Activated CD4-positive, CD25-positive, alpha-beta regulatory T cell (primary cell): ENCODE measurements at places on chromosomes 5 and 9.

DNA sequence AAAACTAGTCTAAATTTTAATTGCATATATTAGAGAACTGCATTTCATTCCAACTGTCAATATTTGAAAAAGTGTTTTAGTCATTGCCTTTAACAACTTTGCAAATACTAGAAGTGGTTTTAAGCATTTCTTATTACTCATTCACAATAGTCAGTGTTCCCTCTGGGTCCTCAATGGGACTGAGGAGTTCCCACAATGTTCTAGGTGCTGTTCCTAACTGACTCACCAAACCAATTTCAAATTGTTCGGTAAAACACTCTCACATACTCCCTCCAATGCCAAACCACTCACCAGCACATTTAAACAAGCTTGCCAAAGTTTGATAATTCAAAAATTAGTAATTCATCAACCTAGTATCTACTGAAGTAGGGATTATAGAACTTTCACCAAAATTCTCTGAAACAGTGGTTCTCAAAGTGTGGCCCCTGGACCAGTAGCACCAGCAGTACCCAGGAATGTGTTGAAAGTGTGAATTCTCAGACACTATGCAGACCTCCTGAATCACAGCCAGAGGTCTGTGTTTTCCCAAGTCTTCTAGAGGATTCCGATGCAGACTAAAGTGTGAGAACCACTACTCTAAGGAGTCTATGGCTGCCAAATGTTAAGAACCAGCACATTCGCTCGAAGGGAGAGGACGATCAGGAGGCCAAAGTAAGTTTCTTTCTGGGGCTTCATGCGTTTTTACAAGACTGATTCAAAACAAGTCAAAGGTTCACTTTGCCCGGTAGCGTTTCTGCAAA lies 72.8 kb downstream of the APBA1 start:
- DNase-seq = no peak

- no peak for DNase-seq
Measured at GRCh38 chr5:74131250-74131649, 505.3 kb downstream of the ARHGEF28 start.

- no peak for DNase-seq
Measured at GRCh38 chr9:121358751-121359150, 11.3 kb downstream of the STOM start.

GRCh38 chr5:60505373-60506171 lies 194.4 kb downstream of the DEPDC1B start:
- DNase-seq = no peak

DNA sequence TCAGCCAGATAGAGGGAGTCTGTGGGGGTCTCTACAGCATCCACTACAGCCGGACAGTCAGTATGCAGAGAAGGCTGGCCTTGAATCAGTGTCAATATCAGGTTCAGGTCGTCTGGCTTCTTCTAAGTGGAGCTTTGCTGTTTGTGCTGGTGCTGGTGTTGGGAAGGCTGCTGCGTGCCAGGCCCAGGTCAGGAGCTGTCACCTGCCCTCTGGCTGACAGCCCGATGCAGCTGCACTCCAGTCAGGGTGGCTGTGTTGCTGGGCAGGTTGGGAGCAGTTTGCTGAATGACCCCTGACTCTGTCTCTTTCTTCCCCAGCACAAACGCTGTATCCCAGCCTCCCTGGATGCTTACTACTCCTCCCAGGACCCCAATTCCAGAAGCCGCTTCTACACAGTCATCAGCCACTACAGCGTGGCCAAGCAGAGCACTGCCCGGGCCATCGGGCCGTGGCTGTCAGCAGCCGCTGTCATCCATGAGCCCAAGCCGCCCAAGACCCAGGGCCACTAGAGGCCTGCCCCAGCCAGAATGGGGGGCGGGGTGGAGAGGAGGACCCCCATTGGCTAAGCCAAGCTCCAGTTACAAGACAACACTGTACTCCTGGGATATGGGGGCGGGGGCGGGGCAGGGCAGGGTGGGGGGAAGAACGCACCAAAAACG lies 61.6 kb downstream of the NSG2 start:
- no peak for DNase-seq

DNA sequence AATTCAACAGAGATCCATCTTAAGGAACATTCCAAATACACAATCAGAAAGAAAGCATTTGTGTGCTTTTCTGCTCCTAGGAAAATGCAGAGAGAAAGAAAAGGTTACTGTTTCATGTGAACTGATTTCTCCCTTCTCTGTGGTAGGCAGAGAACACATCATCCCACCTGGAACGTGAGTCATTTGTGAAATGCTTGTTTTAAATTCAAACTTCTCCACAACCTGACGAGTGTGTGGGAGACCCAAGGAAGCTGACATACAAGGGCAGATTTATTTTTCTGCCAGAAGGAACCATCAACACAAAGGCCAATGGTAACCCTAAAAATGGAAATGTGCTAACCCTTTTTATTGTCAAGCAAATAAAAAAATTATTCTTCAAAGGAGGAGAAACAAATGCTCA lies 156.4 kb downstream of the EFNA5 start:
- no peak for DNase-seq

GRCh38 chr5:151627650-151628049 lies 36.5 kb upstream of the FAT2 start:
- DNase-seq = no peak

DNA sequence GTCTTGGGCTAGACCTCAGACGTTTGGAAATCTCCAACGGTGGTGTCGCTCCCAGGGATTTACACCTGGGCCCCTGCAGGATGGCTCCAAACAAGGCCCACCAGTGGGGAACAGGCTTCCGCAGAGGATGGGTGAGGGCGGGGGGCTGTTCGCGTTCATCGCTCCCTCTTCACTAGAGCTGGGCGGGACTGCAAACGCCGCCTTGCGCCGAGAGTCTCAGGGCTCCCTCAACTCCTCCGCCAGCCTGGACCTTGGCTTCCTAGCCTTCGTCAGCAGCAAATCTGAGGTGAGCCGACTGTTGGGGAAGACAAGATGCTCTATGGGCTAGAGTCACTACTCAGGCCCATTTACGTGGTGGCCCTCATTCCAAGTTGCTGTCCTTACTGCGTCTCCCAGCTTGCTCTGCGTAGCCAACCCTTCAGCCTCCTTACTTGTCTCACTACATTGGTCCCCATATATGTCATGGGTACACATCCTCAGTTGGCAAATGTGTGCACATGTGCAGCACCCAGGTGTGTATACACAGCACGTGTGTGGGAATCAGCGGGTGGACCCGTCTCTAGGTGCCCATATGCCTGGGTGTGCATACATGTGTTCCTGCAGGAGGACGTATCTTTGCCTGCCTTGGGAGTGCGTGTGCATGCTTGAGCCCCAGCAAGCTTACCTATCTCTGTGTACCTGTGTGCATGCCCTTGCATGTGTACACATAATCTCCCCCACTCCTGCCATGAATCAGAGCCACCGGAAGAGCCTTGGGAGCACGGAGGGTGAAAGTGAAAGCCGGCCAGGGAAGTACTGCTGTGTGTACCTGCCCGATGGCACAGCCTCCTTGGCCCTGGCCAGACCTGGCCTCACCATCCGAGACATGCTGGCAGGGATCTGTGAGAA lies 10.5 kb downstream of the RGS14 start:
- no peak for DNase-seq

GRCh38 chr5:117638581-117638980 lies 1064.0 kb upstream of the SEMA6A start:
- no peak for DNase-seq

GRCh38 chr9:7164440-7165330 lies 406.9 kb downstream of the KDM4C start:
- DNase-seq = no peak

DNA sequence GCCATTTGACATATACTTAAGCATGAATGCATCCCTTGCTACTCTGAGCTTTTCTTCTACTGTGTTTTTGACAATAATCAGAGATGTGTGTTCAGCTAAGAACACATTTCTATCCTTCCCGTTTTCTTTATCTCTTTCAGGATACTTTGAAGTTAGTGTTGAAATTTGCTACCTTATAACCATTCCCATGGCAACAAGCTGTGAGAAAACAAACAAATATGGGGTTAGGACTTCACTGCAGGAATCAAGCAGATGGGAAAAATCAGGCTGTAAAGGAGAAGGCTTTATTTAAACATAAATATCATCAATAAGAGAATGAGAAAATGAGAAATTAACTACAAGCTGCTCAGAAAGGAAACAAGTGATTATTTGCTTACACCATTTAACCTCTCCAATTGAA lies 35.2 kb downstream of the ZCCHC9 start:
- no peak for DNase-seq

DNA sequence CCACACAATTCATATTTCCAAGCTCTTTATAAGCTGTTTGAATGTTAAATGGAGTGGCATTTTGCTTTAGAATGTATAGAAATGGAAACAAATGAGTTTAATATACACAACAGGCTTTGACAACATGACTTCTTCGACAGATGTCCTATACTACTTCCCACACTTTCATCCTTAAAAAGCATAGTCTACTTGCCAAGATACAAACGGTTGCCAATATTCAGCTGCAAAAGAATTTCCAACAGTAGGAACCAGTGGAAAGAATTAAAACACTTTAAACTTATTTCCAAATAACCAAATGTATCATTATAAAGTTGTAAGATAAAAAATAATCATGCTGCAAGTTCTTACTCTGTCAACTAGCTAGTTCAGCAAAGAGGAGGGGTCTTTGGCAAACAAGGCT lies 456.4 kb downstream of the PDE4D start:
- DNase-seq = no peak

- DNase-seq = peak; percentile 14
Measured at GRCh38 chr9:34547960-34548611, 25.3 kb upstream of the ENHO start.
